ENCODE measurements at places on chromosomes 13 and 19.
A peak's percentile ranks its signal among the peaks of the same experiment; 100 is the strongest.

DNA sequence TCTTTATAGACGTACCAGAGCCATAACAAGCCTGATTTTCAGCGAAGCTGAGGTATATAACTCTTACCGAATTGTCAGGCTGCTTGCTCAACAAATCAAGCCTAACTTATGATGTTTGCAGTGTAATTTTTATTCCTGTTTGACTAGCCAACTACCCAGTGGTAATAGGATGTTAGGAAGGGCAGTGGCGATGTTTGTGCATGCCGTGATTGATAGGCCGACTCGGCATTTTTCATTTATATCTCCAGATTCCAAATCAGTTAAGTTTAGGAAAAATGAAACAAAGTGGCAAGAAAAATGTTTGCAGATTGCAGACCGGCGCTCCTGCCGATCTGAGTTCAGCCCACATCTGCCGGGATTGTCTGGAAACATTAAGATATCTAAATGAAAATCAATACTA lies 401.6 kb upstream of the ZNF507 start:
- no peak overlapping the region for H3K27ac ChIP-seq
- H3K27me3 ChIP-seq, result no peaks in the 10 kb centered on the region
- DNase-seq, result no peak

GRCh38 chr19:16185768-16186123 lies 536 bp downstream of the FAM32A start:
- H3K36me3 ChIP-seq, result peaks cover 36% of the 10 kb centered on the region
- peak overlapping the region; percentile 100 for H3K4me3 ChIP-seq
- H3K27ac ChIP-seq, result peak overlapping the region; percentile 95
- peaks cover 27% of the 10 kb centered on the region for H3K4me1 ChIP-seq
- DNase-seq, result peak; percentile 83

- H3K27me3 ChIP-seq, result peaks cover 53% of the 10 kb centered on the region
- H3K27ac ChIP-seq, result no peak overlapping the region
- H3K4me1 ChIP-seq, result peaks cover 7% of the 10 kb centered on the region
- H3K4me3 ChIP-seq, result no peak overlapping the region
- DNase-seq, result no peak
These were observed 4.9 kb upstream of the LHFPL6 start for GRCh38 chr13:39607876-39608275.

- H3K4me1 ChIP-seq, result peaks cover 3% of the 10 kb centered on the region
- peak overlapping the region; percentile 21 for H3K4me3 ChIP-seq
- no peak for DNase-seq
- H3K27ac ChIP-seq, result no peak overlapping the region
These were observed 141 bp downstream of the TRPC4 start for GRCh38 chr13:37869506-37869755.

GRCh38 chr19:12698138-12698537 lies 1.7 kb upstream of the FBXW9 start:
- peaks cover 8% of the 10 kb centered on the region for H3K4me1 ChIP-seq
- H3K27ac ChIP-seq, result peak overlapping the region; percentile 67
- DNase-seq, result no peak
- peaks cover 34% of the 10 kb centered on the region for H3K36me3 ChIP-seq
- no peaks in the 10 kb centered on the region for H3K27me3 ChIP-seq

DNA sequence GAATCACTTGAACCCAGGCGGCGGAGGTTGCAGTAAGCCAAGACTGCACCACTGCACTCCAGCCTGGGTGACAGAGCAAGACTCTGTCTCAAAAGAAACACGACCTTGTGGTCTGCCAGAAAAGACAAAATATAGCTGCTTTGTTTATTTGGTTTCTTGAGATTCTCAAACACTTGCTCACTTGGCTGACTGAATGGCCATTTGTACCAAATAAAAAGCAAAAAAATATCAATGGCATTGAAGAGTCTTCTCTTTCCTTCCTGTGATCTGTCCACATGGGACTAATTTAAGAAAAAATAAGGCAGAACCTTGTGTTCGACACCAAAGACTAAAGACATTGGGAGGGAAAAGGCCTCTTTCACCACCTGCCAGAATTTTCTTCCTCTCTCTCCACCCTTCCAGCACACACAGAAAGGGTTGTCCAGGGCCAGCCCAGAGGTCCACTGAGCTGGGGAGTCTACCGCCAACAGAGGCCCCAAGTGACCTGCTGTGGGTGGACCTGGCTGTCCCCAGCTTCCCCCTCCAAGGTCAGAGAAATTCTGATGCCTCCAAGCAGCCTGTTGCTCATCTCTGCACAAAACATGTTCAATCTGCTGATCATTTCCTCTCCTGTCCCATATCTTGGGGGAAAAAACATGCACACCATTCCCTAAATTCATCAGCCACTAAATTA lies 5.9 kb downstream of the BRME1 start:
- DNase-seq, result no peak
- H3K27ac ChIP-seq, result no peak overlapping the region
- H3K27me3 ChIP-seq, result no peaks in the 10 kb centered on the region
- H3K36me3 ChIP-seq, result peaks cover 1% of the 10 kb centered on the region

Measured in activated CD4-positive, alpha-beta T cell treated with anti-CD3 and anti-CD28 coated beads, Interleukin-2, amount 10 ng/mL, durations not matched to agents 24 days and 14 days (primary cell).